ENCODE measurements at places on chromosomes 16 and 17.

DNA sequence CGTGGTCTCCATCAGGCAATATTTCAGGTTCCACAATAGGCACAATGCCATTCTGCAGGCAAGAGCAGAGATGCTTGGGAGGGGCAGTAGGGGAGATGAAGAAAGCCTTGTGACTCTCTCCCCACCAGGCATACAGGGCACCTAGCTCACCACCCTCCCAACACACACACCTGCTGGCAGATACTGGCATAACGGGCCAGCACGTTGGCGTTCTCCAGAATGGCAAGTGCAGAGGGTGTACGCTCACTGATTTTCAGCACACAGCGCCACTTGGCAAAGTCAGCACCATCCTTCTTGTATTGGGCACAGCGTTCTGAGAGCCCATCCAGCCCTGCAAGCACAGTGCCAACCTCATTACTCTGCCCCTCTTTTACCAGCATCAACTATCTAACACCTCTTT is 2.2 kb downstream of the ALDOC start:
- no peaks in the 10 kb centered on the region for H3K27me3 ChIP-seq
- peak; percentile 13 for DNase-seq
- H3K36me3 ChIP-seq: peaks cover 27% of the 10 kb centered on the region
- H3K4me1 ChIP-seq: peaks cover 41% of the 10 kb centered on the region
- H3K4me3 ChIP-seq: no peak overlapping the region

GRCh38 chr17:81513753-81514488 is 1.3 kb upstream of the ACTG1 start:
- peaks cover 32% of the 10 kb centered on the region for H3K4me1 ChIP-seq
- H3K36me3 ChIP-seq: peaks cover 33% of the 10 kb centered on the region
- peak overlapping the region; percentile 92 for H3K27ac ChIP-seq
- DNase-seq: peak; percentile 58

GRCh38 chr17:51373489-51374152 is 113.3 kb downstream of the UTP18 start:
- DNase-seq: no peak
- no peak overlapping the region for H3K4me3 ChIP-seq
- H3K27me3 ChIP-seq: no peaks in the 10 kb centered on the region
- H3K4me1 ChIP-seq: peaks cover 20% of the 10 kb centered on the region
- H3K36me3 ChIP-seq: no peaks in the 10 kb centered on the region

- H3K4me1 ChIP-seq: no peaks in the 10 kb centered on the region
- no peaks in the 10 kb centered on the region for H3K36me3 ChIP-seq
- DNase-seq: no peak
- no peaks in the 10 kb centered on the region for H3K27me3 ChIP-seq
- no peak overlapping the region for H3K27ac ChIP-seq
Observed at GRCh38 chr17:14621826-14622614, 321.1 kb downstream of the HS3ST3B1 start.

- DNase-seq: no peak
- peaks cover 7% of the 10 kb centered on the region for H3K27me3 ChIP-seq
- H3K4me3 ChIP-seq: no peak overlapping the region
- no peaks in the 10 kb centered on the region for H3K4me1 ChIP-seq
- H3K27ac ChIP-seq: no peak overlapping the region
- no peaks in the 10 kb centered on the region for H3K36me3 ChIP-seq
Observed at GRCh38 chr16:9306753-9307152, 215.3 kb downstream of the HAPSTR1 start.

DNA sequence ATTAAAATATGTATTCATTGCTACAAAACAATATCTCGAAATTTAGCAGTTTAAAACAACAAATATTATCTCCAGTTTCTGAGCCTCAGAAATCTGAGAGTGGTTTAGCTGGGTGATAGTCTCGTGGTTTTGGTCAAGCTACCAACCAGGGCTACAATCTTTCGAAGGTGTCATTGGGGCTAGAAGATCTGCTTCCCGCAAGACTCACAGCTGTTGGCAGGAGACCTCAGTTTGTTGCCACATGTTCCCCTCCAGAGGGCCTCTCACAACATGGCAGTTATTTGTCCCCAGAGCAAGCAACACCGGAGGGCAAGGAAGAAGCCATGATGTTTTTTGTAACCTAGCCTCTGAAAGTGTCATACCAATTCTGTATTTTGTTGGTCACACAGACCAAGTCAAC is 12.0 kb upstream of the BCAS3 start:
- H3K27ac ChIP-seq: no peak overlapping the region
- H3K36me3 ChIP-seq: peaks cover 13% of the 10 kb centered on the region
- no peaks in the 10 kb centered on the region for H3K27me3 ChIP-seq
- DNase-seq: no peak
- no peak overlapping the region for H3K4me3 ChIP-seq
- peaks cover 2% of the 10 kb centered on the region for H3K4me1 ChIP-seq

DNA sequence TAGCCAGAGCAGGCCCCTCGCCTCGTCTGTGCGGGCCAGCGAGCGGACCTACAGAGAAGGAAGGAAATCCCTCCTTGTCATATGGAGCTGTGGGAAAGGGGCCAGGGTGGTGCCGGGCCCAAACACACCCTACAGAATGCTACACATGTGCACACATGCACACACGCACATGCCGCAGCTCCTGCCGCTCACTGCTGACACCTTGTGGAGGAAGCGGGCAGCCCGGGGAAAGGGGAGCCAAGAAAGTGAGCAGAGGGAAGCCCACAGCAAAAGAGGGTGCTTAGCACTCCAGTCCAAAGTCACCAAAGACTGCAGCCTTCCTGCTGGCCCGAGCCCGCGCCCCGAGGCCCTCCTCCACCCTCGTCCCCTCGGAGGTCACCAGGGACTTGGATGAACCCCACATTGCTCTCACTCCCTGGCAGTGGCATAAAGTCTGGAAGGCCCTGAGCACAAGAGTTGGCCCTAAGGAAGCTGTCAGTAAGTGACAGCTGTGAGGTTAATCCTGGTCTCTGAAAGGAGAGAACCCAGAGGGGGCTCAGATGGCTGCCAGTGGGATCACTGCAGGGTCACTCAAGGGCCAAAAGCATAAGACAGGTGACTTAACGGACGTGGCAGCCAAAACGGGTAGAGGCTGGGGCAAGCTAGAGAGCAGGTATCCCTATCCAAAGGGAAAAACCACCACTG is 68.2 kb downstream of the MYO18A start:
- H3K27ac ChIP-seq: no peak overlapping the region
- H3K27me3 ChIP-seq: no peaks in the 10 kb centered on the region
- peaks cover 7% of the 10 kb centered on the region for H3K4me1 ChIP-seq
- peaks cover 3% of the 10 kb centered on the region for H3K36me3 ChIP-seq

GRCh38 chr17:45234641-45235415 is 13.1 kb downstream of the FMNL1 start:
- H3K4me3 ChIP-seq: no peak overlapping the region
- H3K4me1 ChIP-seq: peaks cover 58% of the 10 kb centered on the region
- no peaks in the 10 kb centered on the region for H3K27me3 ChIP-seq
- peaks cover 49% of the 10 kb centered on the region for H3K36me3 ChIP-seq
- DNase-seq: peak; percentile 63

GRCh38 chr16:57698812-57699405 is 4.3 kb downstream of the DRC7 start:
- no peak overlapping the region for H3K27ac ChIP-seq
- DNase-seq: no peak
- peaks cover 7% of the 10 kb centered on the region for H3K4me1 ChIP-seq

DNA sequence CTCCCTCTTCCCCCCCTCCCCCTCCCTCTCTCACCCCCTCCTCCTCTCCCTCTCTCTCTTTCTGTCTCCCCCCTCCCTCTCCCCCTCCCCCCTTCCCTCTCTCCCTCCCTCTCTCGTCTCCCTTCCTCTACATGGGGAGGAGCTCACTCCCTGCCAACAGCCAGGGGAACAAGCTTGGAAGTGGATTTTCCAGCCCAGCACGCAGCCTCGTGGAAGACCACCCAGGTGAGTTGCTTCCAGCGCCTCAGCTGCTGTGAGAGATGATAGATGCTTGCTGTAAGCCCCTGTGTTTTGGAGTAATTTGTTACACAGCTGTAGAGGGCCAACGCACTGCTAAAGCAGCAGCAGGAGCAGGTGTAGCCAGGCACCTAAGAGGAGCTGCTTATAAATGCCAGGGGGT is 20.8 kb downstream of the ACTG1 start:
- H3K27me3 ChIP-seq: no peaks in the 10 kb centered on the region
- no peak overlapping the region for H3K27ac ChIP-seq
- H3K4me3 ChIP-seq: no peak overlapping the region
- H3K36me3 ChIP-seq: no peaks in the 10 kb centered on the region

DNA sequence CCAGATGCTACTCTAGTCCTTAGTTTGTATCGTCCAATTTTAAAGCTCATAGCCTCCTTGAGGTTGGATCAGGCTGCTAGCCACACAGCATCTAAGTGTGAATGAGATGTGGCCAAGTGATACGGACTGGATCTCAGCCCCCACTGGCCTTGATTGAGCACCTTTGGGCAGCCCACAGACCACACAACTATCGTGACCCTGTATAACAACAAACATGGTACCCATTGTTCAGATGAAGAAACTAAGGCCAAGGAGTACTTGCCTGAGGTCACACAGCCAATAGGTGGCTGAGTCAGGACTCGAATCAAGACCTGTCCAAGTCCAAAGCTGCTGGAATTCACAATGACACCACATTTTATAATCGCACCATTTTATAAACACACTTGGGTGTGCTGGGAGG is 73.0 kb upstream of the IRX3 start:
- H3K4me1 ChIP-seq: no peaks in the 10 kb centered on the region
- DNase-seq: no peak
- H3K27ac ChIP-seq: no peak overlapping the region
- H3K36me3 ChIP-seq: peaks cover 1% of the 10 kb centered on the region
- peaks cover 39% of the 10 kb centered on the region for H3K27me3 ChIP-seq

GRCh38 chr16:8950580-8951077 is 13.1 kb downstream of the USP7 start:
- H3K27me3 ChIP-seq: no peaks in the 10 kb centered on the region
- H3K27ac ChIP-seq: no peak overlapping the region
- no peaks in the 10 kb centered on the region for H3K36me3 ChIP-seq
- H3K4me1 ChIP-seq: peaks cover 85% of the 10 kb centered on the region

GRCh38 chr17:66235377-66235994 is 6.3 kb upstream of the APOH start:
- H3K27me3 ChIP-seq: no peaks in the 10 kb centered on the region
- no peak for DNase-seq
- H3K27ac ChIP-seq: no peak overlapping the region
- H3K36me3 ChIP-seq: no peaks in the 10 kb centered on the region
- H3K4me3 ChIP-seq: no peak overlapping the region

- H3K27me3 ChIP-seq: no peaks in the 10 kb centered on the region
- H3K4me1 ChIP-seq: peaks cover 5% of the 10 kb centered on the region
- no peak for DNase-seq
- H3K27ac ChIP-seq: no peak overlapping the region
- no peak overlapping the region for H3K4me3 ChIP-seq
Observed at GRCh38 chr17:41498276-41498675, 7.1 kb downstream of the KRT13 start.

- no peak for DNase-seq
- peaks cover 14% of the 10 kb centered on the region for H3K36me3 ChIP-seq
- H3K27ac ChIP-seq: no peak overlapping the region
- peaks cover 13% of the 10 kb centered on the region for H3K4me1 ChIP-seq
- H3K4me3 ChIP-seq: no peak overlapping the region
Observed at GRCh38 chr17:64579917-64580316, 73.1 kb downstream of the CEP95 start.

- DNase-seq: no peak
- peaks cover 26% of the 10 kb centered on the region for H3K36me3 ChIP-seq
- H3K27me3 ChIP-seq: no peaks in the 10 kb centered on the region
- peaks cover 57% of the 10 kb centered on the region for H3K4me1 ChIP-seq
Observed at GRCh38 chr17:27457731-27458523, 1.7 kb downstream of the KSR1 start.

DNA sequence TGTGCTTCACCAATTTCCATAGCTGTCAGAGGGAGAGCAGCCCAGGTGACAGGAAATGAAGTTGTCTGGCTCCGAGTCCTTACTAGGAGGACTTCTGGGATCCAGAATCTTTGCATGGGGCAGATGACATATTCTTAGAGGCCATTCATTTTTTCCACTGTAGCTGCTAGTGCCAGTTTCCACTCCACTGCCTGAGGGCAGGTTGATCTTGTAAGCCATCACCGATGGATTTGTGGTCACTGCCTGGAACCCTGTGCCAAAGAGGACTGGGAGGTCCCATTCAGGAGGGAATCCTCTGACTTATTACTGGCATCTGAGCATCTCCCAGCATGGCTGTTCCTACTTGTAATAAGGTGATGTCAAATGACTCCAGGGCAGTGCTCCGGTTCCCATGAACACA is 144.1 kb upstream of the KCNJ18 start:
- peaks cover 2% of the 10 kb centered on the region for H3K27me3 ChIP-seq
- H3K4me3 ChIP-seq: peak overlapping the region; percentile 91
- peaks cover 40% of the 10 kb centered on the region for H3K4me1 ChIP-seq

GRCh38 chr17:66952031-66952524 is 12.4 kb upstream of the CACNG4 start:
- DNase-seq: no peak
- H3K4me3 ChIP-seq: no peak overlapping the region
- no peak overlapping the region for H3K27ac ChIP-seq
- peaks cover 3% of the 10 kb centered on the region for H3K27me3 ChIP-seq
- no peaks in the 10 kb centered on the region for H3K4me1 ChIP-seq

DNA sequence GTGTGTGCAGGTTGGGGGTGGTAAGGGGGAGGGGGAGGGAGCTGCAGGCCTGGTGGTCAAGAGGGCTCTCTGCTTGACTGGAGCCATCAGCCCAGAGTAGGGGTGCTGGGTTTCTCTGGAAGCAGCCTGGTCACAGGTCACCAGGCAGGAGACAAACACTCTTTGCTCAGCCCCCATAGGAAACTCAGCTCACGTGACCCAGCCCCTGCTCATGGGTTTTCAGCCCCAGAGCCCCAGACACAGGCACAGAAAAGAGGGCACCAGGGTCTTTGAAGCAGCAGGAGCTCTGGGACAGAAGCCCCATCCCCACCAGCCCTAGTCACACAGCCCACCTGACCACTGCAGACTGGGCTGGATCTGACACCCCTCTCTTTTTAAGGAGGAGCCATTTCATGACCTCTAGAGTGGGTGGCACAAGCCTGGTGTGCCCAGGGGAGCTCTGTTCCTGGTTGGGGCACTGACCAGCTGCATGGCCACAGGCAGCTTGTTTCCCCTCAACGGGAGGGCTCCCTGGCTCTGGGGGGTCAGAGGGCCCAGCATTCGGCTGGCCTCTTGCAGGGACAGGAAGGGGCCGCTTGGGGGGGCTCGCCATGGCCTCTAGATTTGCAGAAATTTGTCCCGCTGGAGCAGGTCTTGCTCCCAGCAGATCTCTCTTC is 13.8 kb upstream of the CD79B start:
- H3K4me1 ChIP-seq: peaks cover 8% of the 10 kb centered on the region
- H3K27me3 ChIP-seq: no peaks in the 10 kb centered on the region
- H3K4me3 ChIP-seq: no peak overlapping the region
- no peaks in the 10 kb centered on the region for H3K36me3 ChIP-seq

- no peaks in the 10 kb centered on the region for H3K36me3 ChIP-seq
- peak; percentile 80 for DNase-seq
- H3K27ac ChIP-seq: peak overlapping the region; percentile 92
- H3K4me1 ChIP-seq: peaks cover 45% of the 10 kb centered on the region
- H3K27me3 ChIP-seq: no peaks in the 10 kb centered on the region
- peak overlapping the region; percentile 88 for H3K4me3 ChIP-seq
Observed at GRCh38 chr17:7213895-7214299, 5.7 kb downstream of the DLG4 start.

GRCh38 chr17:37530420-37530819 is 40.7 kb downstream of the DUSP14 start:
- DNase-seq: no peak
- H3K36me3 ChIP-seq: peaks cover 4% of the 10 kb centered on the region
- no peak overlapping the region for H3K27ac ChIP-seq
- peaks cover 2% of the 10 kb centered on the region for H3K4me1 ChIP-seq
- H3K27me3 ChIP-seq: no peaks in the 10 kb centered on the region

- no peak overlapping the region for H3K4me3 ChIP-seq
- DNase-seq: no peak
- H3K36me3 ChIP-seq: no peaks in the 10 kb centered on the region
Observed at GRCh38 chr17:194828-195602, 13.6 kb upstream of the DOC2B start.
